Activated CD8-positive, alpha-beta memory T cell treated with anti-CD3 and anti-CD28 coated beads for 4 hours (primary cell): ENCODE measurements at places on chromosomes 1 and 21.
A peak's percentile ranks its signal among the peaks of the same experiment; 100 is the strongest.

- no peak for DNase-seq
Measured at GRCh38 chr1:149978547-149979023, 31.9 kb downstream of the OTUD7B start.

GRCh38 chr1:78441921-78442320, 48.9 kb upstream of the PTGFR start:
- no peak for DNase-seq

DNA sequence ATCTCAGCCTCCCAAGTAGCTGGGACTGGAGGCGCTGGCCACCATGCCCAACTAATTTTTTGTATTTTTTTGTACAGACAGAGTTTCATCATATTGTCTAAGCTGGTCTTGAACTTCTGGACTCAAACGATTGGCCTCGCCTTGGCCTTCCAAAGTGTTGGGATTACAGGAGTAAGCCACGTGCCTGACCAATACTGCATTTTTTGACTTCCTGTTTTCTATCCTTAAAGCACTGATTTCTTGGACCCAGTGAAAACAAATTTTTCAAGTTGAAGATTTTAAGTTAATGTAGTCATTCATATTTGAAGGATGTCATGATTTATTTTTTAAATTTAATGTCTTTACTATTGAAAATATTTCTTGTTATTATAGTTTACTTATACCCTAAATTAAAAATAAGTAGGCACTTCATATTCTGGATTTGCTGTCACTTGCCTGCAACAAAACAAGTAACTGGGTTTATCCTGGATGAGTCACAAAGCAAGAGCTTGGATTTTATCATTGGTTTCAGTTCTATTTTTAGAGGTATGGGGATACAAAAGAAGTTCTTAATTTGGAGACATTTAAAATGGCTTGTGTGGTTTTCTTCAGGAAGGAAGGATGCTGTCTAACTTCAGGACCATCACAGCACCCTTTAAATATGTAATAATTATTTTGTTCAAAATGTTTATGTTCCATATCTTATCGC, 2.2 kb upstream of the VPS45 start:
- DNase-seq: no peak

DNA sequence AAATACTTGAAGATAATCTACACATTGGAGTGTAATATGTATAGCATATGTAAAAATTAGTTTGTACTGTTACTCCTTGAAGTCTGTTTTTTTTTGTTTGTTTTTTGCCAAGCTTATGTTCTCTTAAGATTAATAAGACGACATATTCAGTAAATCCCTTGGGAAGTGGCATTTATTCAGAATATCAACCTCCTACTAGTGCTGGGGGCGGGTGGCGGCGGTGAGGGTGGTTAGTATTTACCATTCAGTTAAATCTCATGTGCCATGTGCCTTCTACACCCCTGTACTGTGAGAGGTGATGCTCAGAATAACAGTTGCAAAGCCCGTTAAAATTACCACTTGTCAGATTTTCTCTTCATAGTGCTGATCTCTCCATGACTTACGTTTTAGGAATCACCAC, 3.0 kb downstream of the BACH1 start:
- DNase-seq: no peak

DNA sequence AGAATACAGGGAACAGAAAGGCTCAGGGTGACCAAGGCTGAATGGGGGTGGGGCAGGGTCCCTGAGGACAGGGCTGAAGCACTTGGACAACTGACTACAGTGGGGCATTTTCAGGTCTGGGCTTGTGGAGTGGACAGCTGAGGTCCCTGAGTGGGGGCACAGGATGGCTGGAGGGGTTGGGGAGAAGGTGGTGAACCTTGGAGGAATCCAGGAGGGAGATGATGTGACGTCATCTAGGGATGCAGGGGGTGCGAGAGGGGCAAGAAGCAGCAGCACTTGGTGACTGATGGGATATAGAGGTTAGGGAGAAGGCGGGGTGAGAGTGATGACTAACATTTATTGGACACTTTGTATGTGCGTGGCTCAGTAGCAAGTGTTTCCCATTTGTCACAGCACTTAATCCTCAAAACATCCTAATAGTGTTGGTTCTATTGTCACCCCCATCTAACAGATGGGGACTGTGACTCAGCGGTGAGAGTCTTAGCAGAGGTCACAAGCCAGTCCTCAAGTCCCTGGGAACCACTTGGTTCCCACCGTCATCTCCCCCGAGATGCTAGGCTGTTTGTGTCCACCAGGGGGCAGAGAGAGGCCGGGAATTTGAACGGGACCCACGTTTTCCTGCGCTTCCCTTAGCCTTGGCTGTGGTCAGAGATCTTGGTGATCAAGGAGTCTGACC, 27.9 kb upstream of the BMP8B start:
- DNase-seq: peak; percentile 41

DNA sequence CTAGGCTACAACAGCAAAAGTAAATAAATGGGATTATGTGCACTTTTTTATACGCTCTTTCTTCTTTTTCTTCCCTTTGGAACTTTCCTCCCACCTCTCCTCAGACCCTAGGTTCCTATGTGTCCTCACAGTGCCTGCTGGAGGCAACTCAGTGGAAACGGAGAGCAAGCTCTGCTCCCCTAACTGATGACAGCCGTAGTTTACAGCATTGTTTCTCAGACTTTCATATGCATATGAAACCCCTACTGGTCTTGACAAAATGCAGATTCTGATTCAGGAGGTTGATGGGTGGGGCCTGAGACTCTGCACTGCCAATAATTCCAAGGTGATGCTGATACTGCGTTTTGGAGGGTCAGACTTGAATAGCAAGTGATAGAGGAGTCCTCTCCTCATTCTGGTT, 34.3 kb upstream of the HMCN1 start:
- no peak for DNase-seq

- DNase-seq: no peak
Measured at GRCh38 chr1:164562511-164562910, 3.5 kb downstream of the PBX1 start.

GRCh38 chr1:46447499-46448108, 42.0 kb upstream of the DMBX1 start:
- DNase-seq: no peak

DNA sequence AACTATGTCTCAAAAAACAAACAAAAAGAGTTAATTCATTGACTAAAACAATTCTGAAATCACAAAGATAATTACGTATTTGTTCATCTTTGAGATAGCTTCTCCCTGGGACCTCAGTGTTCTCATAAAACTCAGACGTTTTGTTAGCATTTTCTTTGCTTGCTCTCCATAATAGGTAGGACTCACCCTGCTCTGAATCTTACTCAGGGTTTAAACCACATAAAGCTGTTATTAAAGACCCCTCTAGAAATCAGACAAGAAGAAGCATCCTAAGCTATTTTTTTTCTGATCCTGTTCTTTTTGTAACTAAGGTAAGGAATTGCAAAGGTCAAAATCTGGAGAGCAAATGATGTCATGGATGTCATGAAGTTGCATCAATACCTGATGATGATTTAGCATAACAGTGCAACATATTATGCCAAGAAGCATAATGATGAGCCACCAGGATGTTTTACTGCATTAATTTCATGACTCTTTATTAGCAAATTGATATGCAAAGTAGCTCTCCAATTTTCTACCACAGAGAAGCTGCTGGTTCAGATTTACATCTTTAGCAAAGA, 2.4 kb downstream of the FBXO42 start:
- no peak for DNase-seq

DNA sequence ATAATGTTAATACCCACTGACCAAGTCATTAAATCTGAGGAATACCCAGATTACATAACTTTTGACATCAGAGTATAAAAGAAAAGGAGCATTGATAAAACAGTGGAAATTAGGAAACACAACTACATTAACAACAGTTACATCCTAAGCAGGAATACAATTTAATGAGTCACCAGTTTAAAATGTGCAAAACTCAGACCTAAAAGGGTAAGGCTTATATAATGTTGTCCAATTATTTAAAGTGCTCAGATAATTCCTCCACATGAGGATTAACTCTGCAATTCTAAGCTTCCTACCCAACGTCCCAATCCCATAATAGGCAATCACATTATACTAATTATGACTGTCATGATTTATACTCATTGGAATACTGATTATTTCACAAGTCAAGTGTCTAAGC, 50.5 kb downstream of the ABL2 start:
- DNase-seq: no peak

GRCh38 chr1:219731771-219732170, 118.9 kb upstream of the ZC3H11B start:
- DNase-seq: no peak

DNA sequence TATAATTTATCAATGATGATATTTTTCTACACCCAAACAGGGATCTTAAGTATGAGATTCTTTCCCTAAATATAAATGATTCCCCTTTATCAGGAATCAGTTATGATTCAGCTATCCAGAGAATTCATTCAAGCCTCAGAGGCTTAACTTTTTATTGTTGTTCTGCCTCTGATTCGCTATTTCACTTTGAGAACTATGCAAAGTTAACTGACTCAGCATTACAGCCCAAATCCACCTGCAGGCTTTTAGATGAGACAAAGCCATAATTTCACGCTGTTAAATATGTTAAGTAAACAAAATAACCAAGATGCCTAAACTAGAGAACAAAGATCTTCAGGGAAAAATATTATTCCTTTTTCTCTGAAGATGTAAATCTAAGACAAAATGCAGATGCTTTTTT, 8.5 kb downstream of the SCYL3 start:
- DNase-seq: no peak

- no peak for DNase-seq
Measured at GRCh38 chr1:234901491-234902049, 227.1 kb downstream of the TOMM20 start.

- no peak for DNase-seq
Measured at GRCh38 chr1:32100807-32101708, 6.8 kb upstream of the KPNA6 start.

- no peak for DNase-seq
Measured at GRCh38 chr1:3607703-3608065, 3.6 kb downstream of the MEGF6 start.

- DNase-seq: no peak
Measured at GRCh38 chr1:67100833-67101232, 33.9 kb downstream of the C1orf141 start.

- DNase-seq: no peak
Measured at GRCh38 chr1:192795916-192796618, 12.8 kb upstream of the RGS2 start.

DNA sequence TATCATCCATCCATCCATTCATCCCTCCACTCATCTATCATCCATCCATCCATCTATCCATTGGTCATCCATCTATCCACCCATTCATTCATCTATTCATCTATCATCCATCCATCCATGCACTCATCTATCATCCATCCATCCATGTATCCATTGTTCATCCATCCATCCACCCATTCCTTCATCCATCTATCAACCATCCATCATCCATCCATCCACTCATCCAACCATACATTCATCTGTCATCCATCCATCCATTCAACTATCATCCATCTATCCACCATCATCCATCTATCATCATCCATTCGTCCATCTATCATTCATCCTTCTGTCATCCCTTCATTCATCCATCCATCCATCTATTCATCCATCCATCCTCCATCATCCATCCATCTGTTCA, 61.1 kb downstream of the UMODL1 start:
- DNase-seq: no peak
